HCT116 (cell line): ENCODE measurements at places on chromosomes 4 and X. TPM values are rescaled to one million over a fixed set of nuclear protein-coding genes. Genes with fewer than 3 reads are reported as not detected.

TCP11X2 gene
- not detected for total RNA-seq

NEIL3 gene
- total RNA-seq = 18.1 TPM

GRCh38 chr4:181688872-181689271 lies 554.3 kb upstream of the TENM3 start:
- no peak for DNase-seq

- no peak for DNase-seq
Observed at GRCh38 chrX:16946971-16947562, 609 bp downstream of the REPS2 start.

- no peak for DNase-seq
Observed at GRCh38 chrX:31445542-31445941, 373.7 kb upstream of the FTHL17 start.

GRCh38 chr4:1684506-1685234 lies 557 bp upstream of the FAM53A start:
- DNase-seq = no peak

L1CAM gene
- 14.8 TPM for total RNA-seq

CLCN4 gene
- 3.1 TPM for total RNA-seq

GRCh38 chr4:151851354-151851753 lies 90.5 kb upstream of the GATB start:
- no peak for DNase-seq

DNA sequence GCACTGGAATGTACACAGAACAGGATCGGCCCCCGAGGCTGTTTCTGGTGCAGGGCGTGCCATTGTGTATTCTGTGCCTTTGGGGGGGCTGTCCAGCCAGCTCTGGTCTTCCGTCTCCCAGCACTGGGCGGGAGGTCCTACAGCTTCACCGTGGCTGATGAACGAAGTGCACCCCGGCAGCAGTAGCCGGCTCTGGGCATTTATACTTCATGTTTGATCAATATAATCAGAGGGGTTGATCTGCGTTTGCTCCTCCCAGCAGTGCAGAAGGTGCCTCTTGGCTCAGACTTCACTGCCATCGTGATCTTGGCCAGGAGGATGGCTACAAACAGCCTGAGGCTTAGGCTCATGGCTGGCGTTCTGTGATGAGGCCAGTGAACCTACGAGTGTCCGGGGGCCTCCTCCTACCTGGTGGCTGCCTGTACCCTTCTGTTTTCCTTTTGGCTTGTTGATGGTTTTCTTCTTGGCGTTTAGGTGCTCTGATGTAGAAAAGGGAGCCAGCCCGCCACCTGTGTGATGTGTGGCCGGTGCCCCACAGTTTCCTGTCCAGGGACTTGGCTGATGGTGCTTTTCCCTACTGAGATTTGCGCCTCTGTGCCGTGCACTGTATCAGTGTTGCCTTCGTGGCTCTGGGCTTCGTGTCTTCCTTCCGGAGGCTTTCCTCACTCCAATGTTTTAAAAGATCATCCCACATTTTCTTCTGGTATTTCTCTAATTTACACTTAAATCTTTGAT lies 31.2 kb upstream of the HGFAC start:
- no peak for DNase-seq

LNX1 gene
- total RNA-seq = 3.3 TPM

ELOVL6 gene
- 38.7 TPM for total RNA-seq

GLOD5 gene
- total RNA-seq = not detected

GRCh38 chr4:5885733-5886132 lies 7.2 kb downstream of the CRMP1 start:
- DNase-seq = no peak

DNA sequence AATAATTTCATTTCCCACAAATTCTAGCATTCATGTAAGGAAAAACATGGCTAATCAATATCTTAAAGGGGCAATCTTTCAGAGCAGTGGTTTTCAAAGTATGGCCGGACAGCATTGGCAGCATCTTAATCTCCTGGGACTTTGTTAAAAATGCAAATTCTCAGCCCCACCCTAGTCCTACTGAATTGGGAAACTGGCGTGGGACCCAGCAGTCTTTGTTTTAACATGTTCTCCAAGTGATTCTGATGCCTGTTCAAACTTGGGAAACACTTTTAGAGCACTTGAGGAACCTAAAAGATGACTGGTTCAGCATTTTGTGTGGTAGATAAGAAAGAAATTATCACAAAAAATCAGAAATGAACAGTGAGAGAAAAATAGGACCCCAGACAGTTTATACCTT lies 65.7 kb downstream of the ZFX start:
- DNase-seq = no peak

DNA sequence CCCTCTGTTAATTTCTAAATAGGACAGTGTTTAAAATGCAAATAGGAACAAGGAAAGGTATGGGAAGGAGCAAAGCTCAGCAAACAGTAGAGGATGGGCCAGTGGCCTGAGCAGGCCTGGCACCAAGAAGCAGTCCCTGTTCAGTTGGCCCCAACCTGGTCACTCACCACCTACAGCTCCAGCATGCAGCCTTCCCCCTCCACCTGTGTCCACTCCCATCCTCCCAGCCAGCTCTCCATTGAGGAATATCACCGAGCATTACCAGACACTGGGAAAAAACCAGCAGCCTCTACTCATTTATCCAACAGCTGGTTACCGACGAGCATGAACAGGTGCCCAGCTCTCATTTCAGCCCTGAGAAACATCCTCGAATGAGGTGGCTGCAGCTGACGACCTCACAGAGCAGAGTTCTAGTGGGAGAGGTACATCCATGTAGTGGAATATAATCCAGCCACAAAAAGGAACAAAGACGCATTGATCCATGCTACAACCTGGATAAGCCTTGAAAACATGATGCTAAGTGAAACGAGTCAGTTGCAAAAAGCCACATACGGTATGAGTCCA lies 25.6 kb downstream of the CD99L2 start:
- no peak for DNase-seq

DNA sequence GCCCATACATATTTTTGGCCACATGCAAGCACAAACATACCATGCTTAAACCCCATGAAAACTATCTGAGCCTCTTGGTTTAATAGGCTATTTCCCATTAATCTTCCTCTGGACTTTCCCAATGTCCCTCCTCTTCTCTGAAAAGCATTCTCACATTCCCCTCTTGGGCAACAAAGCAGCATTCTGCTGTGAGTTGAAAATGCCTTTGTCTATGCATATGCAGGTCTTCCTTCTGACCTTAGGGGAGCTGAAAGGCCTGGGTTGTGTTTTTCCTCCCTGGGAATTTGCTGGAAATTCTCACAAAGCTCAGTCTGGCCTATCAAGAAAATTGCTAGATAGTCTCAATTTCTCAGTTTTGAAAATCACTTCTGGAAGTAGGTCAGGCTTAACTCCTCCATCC lies 4.2 kb downstream of the VSIG4 start:
- no peak for DNase-seq

DNA sequence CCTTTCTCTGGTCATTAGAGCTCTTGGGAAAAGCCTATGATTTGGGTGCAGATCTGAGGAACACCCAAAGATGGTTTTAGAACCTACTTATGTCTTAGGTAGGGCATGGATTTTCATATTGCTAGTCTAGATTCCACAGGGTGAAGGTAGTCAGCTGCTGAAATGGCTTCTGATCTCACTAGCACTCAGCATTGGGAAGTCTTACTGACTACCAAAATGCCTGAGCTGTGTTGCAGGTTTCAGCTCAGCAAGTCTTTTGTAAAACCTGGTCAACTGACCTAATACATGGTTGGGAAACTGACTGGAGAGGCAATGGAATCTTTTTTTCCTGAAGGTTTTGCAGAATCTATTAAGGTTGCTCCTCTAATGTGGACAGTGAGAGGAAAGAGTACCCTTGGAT lies 136.4 kb downstream of the CCNG2 start:
- no peak for DNase-seq

LIMCH1 gene
- 10.4 TPM for total RNA-seq

- no peak for DNase-seq
Observed at GRCh38 chrX:17679820-17680219, 57.5 kb upstream of the SCML1 start.
